Ascending aorta (tissue), 2 donors: ENCODE measurements at places on chromosomes 6 and 20. TPM values are rescaled to one million over a fixed set of nuclear protein-coding genes. Genes with fewer than 3 reads are reported as not detected.

The BPI gene
- not detected for total RNA-seq

The OOEP gene
- not detected for total RNA-seq

The CYP24A1 gene
- total RNA-seq, result not detected

The HDGFL1 gene
- not detected for total RNA-seq

The HSPA1L gene
- total RNA-seq, result not detected

The TTLL9 gene
- not detected for total RNA-seq

The GLO1 gene
- 32.6 TPM for total RNA-seq

- DNase-seq, result no peak
Measured at GRCh38 chr6:136549300-136550044, 750 bp downstream of the MAP7 start.

- no peak for DNase-seq
Measured at GRCh38 chr20:61299104-61299503, 47.0 kb downstream of the CDH4 start.

DNA sequence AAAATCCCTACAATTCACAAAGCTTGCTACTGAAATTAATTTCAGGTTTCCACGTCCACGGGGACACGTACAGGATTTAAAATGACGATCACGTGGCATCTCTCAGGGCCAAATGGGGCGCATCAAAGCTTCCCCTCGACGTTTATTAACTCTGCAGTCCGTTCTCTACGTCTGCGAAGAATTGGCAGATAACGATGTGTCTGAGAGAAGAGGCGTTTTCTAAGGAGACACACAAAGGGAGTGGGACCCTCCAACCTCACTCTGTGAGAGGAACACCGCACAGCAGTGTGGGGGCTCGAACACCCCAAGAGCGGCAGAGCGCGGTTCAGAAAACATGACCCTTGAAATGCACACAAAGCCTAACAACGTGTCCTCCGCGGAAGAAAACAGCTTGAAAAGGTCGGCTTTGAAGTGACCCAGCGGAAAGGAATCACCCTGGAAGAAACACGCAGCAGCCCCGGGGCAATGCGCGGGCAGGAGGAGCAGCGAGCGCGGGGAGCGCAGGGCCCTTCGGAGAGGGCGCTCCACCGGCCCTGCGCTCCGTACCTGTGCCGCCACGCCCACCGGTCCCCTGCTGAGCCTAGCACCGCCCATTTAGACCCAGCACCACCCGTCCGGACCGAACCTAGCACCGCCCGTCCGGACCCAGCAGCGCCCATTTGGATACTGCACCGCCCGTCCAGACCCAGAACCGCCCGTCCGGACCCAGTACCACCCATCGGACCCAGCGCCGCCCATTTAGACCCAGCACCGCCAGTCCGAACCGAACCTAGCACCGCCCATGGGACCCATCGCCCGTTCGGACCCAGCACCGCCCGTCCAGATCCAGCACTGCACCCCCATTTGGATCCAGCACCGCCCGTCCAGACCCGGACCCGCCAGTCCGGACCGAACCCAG lies 1.1 kb upstream of the AFDN start:
- DNase-seq, result peak; percentile 71

DNA sequence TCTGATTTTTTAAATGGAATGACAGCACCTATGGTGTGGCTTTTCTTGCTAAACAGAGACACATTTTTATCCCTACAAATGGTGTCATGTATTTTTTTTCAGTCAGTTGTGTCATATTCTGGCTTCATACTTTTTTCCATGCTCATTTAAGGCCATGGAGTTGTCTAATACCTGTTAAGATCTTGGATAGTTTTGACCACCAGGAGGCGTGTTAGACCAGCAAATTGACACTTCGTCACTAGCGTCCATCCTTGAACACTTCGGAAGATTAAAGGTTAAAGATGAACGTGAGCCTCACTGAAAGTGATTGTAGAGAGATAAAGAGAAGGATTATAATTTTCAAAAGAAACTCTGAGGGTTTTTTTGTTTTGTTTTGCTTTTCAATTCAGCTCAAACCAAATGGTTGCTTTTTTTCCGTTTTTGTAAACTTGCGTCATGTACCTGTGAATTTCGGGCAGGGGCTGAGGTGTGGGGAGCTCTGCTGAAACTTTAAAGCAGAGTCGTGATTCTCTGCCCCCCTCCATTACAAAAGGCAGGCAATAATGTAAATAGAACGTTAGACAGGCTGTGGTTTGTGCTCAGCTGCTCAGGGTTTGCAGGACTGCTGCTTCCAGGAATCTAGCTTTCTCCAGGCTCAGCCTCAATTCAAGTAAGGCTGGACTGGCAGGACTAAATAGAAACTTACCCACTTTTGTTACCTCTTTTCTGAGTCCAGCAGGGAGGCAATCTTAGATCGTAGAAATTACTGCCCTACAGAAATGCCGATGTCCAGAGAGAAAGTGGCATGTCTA lies 245.1 kb downstream of the FOXA2 start:
- no peak for DNase-seq

DNA sequence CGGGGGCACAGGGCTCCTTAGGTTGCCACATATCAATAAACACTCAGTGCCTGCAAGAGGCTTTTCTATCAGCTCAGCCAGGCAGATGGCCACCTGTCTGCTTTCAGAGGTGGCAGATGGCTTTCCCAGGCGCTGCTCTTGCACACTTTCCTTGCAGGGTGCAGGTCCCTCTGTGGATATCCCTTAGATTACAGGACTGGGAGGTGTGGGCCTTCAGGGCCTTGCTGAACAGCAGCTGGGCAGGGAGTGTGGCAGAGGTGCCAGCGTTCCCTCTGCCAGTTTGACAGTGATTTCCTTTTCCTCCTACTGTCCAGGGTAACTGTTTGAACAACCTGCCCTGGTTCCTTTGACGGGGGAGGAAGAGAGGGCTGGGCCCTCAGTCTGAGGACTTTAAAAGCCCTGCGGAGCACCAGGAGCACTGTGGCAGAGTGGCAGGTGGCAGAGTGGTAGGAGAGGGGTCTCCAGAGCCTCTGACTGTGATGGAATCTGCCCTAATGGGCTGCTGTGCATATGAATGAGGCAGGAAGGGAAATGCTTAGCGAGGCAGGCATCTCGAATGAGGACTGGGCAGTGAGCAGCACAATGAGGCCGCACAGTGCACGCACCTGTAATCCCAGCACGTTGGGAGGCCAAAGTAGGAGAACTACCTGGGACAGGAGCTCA lies 34.2 kb downstream of the ABHD12 start:
- no peak for DNase-seq

- DNase-seq, result no peak
Measured at GRCh38 chr6:90118581-90118980, 178.1 kb downstream of the BACH2 start.

GRCh38 chr6:87100216-87100615 lies 5.3 kb upstream of the CGA start:
- no peak for DNase-seq

DNA sequence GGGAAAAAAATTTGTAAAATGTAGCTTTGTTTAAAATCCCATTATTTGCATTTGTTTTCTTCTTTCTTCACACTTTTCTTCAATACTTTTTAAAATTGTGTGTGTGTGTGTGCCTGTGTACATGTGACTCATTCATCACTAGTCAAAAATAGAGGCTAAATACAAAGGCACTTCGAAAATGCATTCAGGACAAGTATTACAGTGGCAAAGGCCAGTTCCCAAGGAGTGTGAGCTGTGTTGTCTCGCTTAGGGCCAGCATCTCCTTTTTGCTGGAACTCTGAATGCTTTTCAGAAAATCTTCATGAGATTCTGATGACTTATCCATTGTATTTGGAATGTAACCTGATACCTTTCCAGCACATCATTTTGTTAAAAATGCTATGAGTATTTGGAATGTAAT lies 288.5 kb upstream of the CNR1 start:
- DNase-seq, result no peak

DNA sequence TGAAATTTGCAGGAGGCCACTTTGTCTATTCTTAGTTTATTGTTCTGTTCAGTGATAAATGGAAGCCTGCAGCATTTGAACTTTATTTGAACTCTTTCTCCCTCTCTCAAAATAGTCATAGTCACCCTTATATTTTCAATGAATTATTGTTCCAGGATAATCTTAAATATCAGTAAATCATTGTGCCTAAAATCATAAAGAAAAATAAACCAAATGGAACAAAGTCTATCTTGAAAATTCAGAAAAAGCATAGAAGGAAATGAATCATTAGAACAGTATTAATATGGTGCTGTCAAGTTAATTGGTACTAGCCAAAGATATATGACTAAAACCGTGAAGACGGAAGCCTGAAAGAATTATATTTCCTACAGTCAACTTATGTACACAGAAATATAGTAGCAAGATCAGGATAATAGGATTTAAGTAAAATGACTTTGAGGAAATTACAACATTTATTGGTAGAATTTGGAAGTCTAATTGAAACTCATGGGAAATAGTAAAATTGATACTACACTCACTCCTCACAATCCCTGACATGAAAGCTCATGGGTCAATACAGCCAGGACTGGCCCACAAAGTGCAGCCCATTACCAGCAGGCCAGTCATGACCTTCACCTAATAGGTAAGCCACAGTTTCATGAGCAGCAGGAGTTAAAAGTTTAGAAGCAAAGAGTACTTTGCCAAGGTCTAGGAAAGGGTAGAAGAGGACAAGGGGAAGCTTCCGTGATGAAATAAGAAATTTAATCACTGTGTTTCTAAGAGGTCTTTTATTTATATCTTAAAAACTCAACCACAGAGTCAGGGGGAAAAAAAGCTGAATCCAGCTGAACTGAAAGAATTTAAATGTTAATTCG lies 119.9 kb upstream of the ENPP5 start:
- no peak for DNase-seq

GRCh38 chr6:143842461-143842901 lies 657 bp upstream of the LTV1 start:
- no peak for DNase-seq

- DNase-seq, result no peak
Measured at GRCh38 chr6:124963416-124963785, 1.2 kb downstream of the RNF217 start.

DNA sequence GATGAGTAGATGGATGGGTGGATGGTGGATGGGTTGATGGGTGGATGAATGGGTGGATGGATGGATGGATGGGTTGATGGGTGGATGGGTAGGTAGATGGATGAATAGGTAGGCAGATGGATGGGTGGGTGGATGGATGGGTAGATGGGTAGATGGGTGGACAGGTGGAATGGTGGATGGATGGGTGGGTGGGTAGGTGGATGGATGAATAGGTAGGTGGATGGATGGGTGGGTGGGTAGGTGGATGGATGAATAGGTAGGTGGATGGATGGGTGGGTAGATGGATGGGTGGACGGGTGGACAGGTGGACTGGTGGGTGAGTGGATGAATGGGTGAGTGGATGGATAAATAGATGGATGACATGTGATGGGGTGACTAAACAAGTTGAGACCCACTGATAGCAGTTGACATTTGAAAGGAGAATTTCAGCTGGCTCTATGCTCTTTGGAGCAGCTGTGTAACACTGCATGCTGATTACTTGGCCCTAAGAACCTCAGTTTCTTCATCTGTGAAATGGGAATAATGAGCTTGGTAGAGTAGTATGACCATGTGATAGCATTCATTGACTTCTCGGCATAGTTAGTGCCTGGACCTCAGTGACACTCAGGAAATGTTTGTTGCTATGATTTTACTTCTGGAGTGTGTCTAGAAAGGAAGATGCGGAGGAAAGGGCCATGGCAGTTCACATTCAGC lies 184.3 kb downstream of the NFATC2 start:
- no peak for DNase-seq

DNA sequence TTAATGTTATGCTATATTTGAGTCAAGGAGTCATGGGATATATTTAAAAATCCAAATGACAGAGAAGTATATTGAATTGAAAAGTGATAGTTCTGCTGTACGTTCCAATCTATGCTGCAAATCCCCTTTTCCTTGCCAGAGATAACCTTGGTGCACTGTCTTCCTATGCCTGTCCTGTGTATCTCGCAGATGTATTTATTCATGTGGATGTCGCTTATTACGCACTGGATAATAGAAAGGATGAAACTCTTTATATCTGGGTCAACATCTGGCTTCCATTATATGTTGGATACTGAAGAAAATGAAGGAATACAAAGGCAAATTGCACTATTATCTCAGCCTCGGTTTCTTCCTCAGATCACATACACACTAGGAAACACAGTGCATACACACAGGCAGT lies 331.3 kb downstream of the BCKDHB start:
- DNase-seq, result no peak

- DNase-seq, result no peak
Measured at GRCh38 chr6:16974387-16974673, 127.5 kb upstream of the STMND1 start.

DNA sequence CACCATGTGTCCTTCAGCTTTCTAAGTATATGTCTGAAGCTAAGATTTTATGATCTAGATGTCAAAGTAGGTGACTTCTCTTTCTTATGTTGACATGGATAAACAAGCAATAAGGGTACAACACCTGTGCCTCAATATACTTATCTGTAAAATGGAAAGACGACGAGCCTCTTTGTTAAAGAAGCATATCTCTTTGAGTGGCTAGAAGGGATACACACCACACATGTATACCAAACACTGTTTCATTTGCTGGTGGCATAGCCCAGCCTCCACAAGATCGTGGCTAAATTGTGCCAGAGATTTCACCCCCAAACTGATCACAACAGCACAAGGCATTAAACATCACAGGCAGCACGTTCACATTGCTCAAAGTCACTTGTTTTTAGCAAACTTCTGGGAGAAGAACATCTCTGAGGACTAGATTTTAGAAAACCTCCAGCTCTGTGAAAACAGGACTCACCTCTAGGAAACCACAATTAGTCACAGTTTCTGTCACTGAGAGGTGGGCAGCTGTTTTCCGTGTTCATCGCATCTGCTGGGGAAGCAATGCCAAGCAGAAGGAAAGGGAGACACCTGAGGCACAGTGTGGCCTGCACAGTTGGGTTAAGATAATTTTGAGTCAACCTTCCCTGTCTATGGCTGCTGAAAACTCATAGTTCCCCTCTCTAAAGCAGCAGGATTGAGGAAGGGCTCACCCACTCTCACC lies 263.0 kb upstream of the PLCB4 start:
- DNase-seq, result no peak

GRCh38 chr6:11645016-11645415 lies 107.5 kb downstream of the TMEM170B start:
- no peak for DNase-seq

DNA sequence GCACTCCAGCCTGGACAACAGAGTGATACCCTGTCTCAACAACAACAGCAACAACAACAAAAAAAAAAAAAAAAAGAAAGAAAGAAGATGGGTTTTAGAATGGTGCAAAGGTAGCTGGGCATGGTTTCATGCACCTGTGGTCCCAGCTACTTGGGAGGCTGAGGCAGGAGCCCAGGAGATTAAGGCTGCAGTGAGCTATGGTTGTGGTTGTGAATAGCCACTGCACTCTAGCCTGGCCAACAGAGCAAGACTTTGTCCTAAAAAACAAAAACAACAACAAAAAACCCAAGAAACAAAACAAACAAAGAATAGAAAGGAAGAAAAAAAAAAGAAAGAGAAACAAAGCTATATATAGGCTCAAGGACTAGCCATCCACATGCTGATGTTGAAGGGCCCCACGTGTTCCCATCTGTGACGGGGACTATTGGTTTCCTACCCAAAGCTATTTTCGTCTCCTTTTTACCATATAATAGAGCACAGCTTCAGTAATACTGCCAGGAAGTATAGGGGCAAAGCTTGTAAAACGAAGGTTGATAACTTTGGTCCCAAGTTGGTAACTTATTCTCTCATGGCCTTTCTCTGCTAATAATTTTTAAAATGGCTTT lies 7.9 kb upstream of the EEF1E1 start:
- DNase-seq, result no peak
